ENCODE measurements at places on chromosomes 11 and 22.

GRCh38 chr11:64649291-64649697 is 58.3 kb downstream of the SLC22A12 start:
- no peak for DNase-seq

DNA sequence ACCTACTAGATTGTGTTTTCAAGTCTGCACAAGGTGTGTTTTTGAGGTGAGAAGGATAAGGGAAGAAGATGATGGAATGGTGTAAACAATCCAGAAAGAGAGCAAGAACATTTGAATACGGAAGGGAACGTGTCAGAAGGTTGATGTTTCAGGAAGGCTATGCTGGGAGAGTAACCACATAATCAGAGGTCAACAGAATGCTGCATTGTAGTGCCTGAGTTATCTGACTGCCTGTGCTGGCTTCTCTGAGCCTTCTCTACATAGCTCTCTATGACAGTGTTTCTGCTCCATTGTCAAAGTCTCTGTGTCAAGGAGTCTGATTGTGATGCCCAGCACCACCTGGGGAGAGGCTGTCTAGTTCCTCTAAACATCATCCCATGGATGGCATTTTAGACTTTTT is 74.1 kb downstream of the CYB5R2 start:
- no peak for DNase-seq

GRCh38 chr11:61776561-61777075 is 15.8 kb downstream of the TMEM258 start:
- DNase-seq, result peak; percentile 43

DNA sequence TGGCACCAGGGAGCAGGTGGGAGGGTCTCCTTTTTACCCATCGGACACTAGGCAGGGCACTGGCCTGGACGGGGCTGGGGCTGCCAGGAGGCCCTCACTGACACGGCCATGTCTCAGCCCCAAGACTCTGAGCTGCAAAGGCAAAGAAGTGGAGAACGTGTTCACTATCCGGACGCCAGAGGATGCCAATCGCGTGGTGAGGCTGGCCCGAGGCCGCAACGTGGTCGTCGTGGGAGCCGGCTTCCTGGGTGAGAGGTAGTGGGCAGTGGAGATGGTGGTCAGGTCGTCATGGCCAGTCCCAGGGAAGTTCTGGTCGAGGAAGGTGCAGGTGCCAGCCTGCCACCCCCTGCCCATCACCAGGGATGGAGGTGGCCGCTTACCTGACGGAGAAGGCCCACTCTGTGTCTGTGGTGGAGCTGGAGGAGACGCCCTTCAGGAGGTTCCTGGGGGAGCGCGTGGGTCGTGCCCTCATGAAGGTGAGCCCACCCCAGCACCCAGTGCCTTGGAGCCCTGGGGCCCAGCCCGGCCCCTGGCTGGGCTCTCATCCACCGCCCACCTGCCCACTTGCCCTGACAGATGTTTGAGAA is 5.7 kb upstream of the LZTR1 start:
- DNase-seq, result no peak

DNA sequence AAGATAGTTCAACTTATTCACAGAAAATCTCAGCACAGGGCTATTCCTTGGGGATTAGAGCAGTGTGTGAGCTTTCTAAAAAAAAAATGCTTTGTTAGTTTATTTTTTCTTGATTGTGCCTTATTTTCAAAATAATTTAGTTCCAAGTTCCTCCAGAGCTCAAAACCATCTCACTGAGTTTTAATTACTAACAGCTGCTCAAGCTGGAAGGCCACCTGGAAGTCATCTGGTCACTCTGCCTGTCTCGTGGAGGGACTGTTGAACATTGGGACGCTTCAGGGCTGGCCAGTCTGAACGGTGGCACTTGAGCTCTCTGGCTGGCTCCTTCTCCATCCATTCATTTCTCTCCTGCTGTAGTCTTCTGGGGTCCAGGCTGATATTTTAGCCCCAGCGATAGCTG is 4.0 kb downstream of the OR51E1 start:
- no peak for DNase-seq

- no peak for DNase-seq
Measured at GRCh38 chr11:19168090-19168489, 33.7 kb downstream of the CSRP3 start.

DNA sequence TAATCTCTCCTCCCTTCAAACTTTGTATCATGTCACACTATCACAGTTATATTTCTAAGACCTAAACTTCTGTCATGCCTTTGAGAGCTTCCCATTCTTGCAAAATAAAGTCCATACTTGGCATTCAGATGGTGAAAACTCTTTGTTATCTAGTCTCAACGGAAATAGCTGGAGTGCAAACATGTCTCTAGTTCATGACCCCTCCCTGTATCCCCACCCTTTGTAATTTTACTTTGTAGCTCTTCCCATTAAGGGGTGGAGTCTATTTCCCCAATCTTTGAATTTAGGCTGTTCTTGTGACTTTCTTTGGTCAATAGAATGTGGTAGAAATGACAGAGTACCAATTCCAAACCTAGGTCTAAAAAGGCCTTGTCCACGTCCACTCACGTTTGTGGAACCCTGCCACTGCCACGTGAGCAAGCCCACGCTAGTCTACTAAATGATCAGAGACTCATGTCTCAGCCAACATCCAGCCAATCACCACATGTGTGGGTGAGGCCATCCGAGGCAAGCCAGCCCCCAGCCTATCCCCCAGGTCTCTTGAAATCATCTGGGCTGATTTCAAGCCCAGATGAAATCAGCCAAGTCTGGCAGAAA is 23.4 kb downstream of the SLN start:
- DNase-seq, result no peak

- DNase-seq, result no peak
Measured at GRCh38 chr22:27512283-27512761, 289.2 kb downstream of the MN1 start.

GRCh38 chr11:37786214-37786755 is 1188.2 kb upstream of the RAG2 start:
- no peak for DNase-seq

GRCh38 chr22:27378311-27378800 is 423.2 kb downstream of the MN1 start:
- DNase-seq, result no peak

GRCh38 chr11:113242767-113243397 is 71.5 kb upstream of the TTC12 start:
- DNase-seq, result no peak

- no peak for DNase-seq
Measured at GRCh38 chr11:80096736-80097135, 655.9 kb upstream of the TENM4 start.

- DNase-seq, result no peak
Measured at GRCh38 chr22:27377501-27378295, 423.9 kb downstream of the MN1 start.

DNA sequence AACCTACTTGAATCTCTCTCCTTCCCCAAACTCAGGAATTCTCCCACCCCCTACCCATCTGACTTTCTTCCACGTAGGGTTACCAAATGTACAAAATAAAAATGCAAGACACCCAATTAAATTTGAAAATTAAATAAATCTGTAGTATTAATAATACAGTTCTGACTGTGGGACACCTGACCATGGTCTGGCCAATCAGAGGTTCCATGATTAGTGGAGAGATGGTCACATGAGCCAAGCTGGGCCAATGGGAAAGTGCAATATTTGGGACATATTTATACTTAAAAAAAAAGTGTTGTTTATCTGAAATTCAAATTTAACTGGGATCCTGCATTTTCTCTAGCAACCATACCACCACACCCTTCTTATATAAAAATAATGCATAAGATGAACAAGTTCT is 29.8 kb upstream of the ASPHD2 start:
- no peak for DNase-seq

- DNase-seq, result no peak
Measured at GRCh38 chr22:18070556-18071306, 7.1 kb upstream of the PEX26 start.

DNA sequence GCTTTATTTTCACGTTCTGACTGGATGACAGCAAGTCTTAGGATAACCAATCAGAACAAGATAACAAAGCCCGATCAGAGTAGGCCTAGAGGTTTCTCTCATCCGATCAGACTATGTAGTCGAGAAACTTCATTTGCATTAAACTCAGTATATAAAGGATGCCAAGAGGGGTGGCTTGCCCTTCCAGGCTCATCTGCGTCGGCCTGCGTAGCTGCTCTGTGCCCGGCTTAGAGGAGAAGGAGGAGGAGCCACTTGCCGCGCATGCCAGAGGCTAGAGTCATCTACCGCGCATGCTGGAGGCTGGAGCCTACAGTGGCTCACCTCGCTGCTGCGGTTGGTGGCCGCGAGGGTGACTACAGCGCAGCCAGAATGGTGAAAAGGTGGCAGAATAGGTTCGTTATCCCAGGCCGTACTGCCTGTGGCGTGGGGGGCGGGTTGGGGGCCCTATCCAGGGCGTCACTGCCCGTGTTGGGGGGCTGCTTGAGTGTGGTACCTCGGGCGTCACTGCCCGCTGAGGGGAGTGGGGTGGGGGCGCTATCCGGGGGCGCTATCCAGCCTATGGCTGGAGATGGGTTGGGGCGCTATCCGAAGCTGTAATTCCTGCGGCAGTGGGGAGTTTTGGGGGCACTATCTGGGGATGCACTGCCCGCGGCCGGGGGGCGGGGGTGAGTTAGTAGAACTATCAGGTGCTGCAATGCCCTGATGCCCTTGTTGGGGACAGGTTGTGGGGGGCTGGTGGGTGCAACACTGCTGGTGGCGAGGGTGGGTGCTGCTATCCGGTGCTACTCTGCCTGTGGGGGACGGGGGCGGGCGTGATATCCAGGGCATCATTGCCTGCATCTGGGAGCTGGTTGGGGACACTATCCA is at the start of gene RFPL2:
Gene RFPL2, minus strand, starts transcription at position 218 of the 867 bp plus-strand sequence. CDS start 2,622 bp downstream, outside the sequence.
- DNase-seq, result no peak

- no peak for DNase-seq
Measured at GRCh38 chr11:123303924-123304323, 108.9 kb upstream of the CLMP start.

DNA sequence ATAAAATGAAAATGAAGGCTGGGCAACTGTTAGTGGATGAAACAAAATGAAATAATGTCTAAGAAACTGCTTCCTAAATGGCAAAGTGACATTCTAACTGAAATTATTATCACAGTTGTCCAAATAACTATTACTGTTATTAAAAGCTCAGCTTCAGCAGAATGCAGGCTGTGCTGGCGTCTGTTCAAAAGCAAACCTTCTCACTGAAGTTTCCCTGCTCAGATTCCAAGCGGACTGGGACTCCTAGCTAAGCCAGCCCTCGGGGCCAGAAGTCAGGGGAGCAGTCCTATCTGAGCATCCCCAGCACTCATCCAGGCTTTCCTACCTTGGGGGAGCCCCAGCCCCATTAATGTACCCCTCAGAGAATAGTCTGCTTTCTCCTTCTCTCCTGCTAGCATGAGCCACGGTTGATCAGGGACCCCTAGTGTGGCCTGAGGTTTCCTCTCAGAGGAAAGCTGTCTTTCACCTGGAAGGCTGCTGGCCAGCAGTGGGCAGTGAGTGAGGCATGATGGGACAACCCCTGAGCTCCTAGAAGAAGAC is 1167.3 kb downstream of the TBC1D22A start:
- DNase-seq, result no peak

GRCh38 chr22:20803696-20804324 is 29.9 kb downstream of the SERPIND1 start:
- DNase-seq, result no peak

- no peak for DNase-seq
Measured at GRCh38 chr11:27673979-27674663, 26.1 kb downstream of the BDNF start.

GRCh38 chr22:23655891-23656475 is 23.9 kb upstream of the DRICH1 start:
- no peak for DNase-seq

DNA sequence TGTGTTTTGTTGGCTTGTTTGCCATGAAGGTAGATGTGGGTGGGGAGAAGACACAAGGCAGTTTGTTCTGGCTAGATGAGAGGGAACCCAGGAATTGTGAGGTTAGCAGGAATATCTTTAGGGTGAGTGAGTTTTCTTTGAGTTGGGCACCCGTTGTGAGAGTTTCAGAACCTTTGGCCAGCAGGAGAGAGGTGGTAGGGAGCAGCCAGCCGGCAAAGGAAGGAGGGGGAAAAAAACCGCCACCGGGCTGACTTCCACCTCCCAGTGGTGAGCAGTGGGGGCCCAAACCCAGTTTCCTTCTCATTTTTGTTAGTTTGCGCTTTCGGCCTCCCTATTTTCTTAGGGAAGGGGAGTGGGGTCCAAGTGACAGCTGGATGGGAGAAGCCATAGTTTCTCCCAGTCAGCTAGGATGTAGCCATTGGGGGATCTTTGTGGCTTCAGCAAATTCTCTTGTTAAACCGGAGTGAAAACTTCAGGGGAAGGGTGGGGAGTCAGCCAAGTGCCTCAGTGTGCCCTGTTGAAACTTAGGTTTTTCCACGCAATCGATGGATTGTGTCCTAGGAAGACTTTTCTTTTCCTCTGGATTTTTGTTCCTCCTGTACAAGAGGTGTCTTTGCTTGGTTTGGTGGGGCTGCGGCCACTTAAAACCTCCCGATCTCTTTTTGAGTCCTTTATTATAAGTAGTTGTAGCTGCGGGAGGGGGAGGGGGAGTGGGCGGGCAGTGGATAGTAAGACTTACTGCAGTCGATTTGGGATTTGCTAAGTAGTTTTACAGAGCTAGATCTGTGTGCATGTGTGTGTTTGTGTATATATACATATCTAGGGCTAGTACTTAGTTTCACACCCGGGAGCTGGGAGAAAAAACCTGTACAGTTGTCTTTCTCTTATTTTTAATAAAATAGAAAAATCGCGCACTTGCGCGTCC is 1.1 kb upstream of the GCAT start:
- peak; percentile 22 for DNase-seq

GRCh38 chr11:74138572-74138971 is 32.2 kb downstream of the C2CD3 start:
- no peak for DNase-seq

- no peak for DNase-seq
Measured at GRCh38 chr11:119193001-119193400, 7.7 kb downstream of the NHERF4 start.

DNA sequence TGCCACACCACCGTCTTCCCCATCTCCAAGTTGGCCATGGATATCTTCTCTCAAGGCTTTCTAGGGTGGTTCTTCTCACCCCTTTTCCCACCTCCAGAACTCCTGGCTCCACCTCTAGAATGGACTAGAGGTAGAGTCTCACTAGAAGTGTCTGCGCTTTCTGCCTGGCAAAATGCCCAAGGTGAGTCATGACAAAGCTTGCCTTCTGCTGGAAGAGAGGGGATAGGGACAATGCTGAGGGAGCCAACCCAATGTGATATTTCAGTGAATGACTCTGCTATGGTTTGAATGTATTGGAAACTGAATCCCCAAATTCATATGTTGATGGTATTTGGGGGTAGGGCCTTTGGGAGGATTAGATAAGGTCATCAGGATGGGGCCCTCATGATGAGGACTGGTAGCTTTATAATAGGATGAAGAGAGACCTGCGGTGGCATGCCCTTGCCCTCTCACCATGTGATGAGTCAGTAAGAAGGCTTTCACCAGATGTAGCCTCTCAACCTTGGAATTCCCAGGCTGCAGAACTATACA is 4.1 kb upstream of the CD82 start:
- DNase-seq, result no peak

Data from hypothalamus (tissue), 51 donors.